ENCODE measurements at places on chromosomes 6 and 20.

GRCh38 chr6:72933233-72933632 lies 292.1 kb downstream of the KHDC1L start:
- DNase-seq, result no peak

- no peak for DNase-seq
Measured at GRCh38 chr6:168016721-168017525, 19.5 kb downstream of the KIF25 start.

DNA sequence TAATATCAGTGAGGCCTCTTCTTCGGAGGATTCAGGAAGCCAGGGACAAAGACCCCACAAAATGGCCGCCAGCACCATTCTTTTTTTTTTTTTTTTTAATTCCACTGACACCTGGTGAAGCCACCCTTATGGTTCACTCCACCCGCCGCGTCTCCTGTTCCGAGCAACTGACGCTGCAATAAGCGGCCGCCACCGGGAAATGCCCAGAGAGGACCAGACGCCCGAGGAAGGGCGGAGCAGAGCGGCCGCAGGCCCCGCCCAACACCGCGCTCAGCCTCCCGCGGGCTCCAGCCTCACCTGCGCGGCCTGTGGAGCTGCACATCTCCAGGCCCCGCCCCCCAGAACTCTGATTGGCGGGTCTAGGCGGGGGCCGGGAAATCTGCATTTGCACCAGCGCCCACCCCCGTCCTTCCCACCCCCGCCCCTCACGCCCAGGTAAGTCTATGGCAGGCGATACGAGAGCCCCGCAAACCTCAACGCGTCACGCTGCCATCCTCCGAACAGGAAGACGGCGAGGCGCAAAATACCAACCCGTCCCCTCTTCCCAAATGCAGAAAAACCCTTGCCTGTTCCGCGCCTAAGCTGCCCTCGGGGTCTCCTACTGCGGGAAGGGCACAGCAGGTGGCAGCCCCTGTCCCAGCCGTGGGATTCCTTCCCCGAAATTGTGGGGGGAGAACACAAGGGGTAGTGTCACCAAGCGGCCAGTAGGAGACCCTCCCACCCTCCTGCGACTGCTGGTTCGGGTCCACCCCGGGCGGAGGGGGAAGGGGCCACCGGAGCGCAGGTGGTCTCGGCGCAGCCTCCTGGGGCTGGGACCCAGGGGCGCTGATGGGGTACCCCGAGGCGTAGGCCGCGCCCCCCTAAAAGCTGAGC lies 960 bp downstream of the ATP9A start:
- no peak for DNase-seq

DNA sequence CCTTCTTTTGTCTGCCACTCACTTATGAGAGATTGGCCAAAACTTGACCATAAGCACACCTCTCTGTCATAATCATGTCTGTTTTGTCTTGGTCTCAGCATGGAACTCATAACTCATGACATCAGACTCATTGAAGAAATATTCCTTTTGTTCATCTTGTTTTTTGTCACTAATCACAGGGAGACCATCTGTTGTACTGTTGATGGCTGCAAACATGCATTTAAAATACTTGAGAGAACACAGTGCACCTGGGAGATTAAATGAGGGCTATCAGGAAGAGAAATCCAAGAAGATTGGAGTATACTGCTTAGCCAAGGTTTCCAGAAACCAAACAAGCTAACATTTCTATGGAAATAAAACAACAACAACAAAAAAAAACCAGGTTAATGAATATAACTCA lies 689.7 kb downstream of the EPM2A start:
- no peak for DNase-seq

DNA sequence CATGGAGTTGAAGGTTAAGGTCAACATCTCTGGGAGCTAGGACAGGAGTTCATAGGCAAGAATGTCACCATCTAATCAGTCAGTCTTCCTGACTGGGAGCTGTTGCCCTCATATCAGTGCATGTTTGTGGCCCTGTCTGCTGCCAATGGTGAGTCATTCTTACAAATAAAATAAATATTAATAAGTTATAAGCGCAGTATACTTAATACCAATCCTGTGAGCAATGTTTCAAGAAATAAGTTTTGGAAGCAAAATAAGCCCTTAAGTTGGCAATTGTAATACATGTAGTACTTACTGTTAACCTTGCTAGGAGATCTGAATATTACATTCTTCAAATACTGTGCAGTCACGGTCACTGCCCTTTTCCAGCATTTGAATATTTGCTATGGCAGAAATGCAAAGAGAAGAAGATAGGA lies 20.2 kb upstream of the MDGA1 start:
- DNase-seq, result no peak

Measured in brain pericyte (primary cell).